ENCODE measurements at places on chromosomes 6 and 20. TPM values are rescaled to one million over a fixed set of nuclear protein-coding genes. Genes with fewer than 3 reads are reported as not detected.

GRCh38 chr6:88860310-88860709 is 103.1 kb downstream of the RNGTT start:
- DNase-seq, result no peak

The RAD21L1 gene
- polyA plus RNA-seq, result not detected

GRCh38 chr6:107533415-107534059 is 43.6 kb downstream of the SOBP start:
- no peak for DNase-seq

The RPL10A gene
- 2,008 TPM for polyA plus RNA-seq

DNA sequence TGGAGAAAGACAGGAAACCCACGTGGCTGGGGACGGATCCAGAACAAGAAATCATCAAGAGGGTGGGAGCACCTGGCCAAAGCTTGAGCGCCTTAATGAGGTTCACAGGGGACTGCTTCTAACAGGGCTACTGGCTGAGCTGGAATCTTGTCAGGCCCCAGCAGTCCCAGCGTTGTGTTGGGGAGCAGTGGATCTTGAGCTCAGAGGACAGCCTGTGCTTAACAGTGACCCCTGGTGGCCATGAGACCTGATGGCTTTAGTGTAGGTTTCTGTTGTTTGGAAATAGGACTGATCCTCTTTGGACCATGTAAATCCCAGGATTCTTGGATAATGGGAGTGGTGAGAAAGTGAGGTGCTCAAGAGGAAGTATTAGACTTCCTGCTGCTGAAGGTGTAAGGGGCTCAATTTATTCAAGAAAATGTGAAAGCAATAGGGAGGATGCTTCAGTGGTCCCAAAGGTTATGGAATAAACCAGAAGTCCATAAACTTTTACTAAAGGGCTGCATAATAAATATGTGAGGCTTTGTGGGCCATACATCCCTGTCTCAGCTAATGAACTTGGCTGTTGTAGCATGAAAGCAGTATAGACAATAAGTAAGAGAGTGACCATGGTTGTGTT is 216.2 kb downstream of the NFATC2 start:
- peak; percentile 25 for DNase-seq

The ME1 gene
- 3.0 TPM for polyA plus RNA-seq

GRCh38 chr6:5205877-5206850 is 54.6 kb downstream of the LYRM4 start:
- DNase-seq, result no peak

DNA sequence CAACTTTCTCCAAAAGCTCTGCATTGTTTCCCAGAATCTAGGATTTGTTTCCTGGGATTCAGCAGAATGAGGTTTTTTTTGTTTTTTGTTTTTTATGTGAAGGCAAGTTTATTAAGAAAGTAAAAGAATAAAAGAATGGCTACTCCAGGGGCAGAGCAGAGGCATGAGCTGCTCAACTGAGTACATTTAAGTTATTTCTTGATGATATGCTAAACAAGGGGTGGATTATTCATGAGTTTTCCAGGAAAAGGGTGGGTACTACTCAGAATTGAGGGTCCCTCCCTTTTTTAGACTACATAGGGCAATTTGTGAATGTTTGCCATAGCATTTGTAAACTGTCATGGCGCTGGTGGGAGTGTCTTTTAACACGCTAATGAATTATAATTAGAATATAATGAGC is 292.5 kb upstream of the SGK1 start:
- no peak for DNase-seq

DNA sequence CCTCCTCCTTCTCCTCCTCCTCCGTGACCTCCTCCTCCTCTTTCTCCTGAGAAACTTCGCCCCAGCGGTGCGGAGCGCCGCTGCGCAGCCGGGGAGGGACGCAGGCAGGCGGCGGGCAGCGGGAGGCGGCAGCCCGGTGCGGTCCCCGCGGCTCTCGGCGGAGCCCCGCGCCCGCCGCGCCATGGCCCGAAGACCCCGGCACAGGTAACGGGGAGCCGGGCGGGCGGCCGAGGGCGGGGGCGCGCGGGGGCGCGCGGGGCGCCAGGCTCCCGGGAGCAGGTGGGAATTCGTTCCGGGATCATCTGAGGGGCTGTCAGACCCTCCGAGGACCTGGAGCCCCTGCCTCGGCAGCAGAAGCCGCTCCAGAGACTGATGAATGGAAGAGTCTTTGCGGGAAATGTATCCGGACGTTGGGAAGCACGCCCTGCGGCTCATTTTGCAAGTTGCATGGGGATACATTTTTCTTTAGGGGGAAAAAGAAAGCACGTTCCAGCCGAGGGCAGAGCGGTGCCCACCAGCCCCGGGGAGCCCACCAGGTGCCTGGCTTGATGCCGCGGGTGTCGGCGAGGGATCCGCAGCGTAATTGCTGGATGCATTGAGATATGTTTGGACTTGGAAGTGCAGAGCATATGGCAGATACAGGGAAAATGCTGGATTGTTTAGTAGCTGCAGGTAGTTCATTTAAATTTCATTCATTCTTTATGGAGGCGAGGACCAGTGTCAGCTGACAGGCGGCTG is 394 bp downstream of the MYB start:
- DNase-seq, result no peak

DNA sequence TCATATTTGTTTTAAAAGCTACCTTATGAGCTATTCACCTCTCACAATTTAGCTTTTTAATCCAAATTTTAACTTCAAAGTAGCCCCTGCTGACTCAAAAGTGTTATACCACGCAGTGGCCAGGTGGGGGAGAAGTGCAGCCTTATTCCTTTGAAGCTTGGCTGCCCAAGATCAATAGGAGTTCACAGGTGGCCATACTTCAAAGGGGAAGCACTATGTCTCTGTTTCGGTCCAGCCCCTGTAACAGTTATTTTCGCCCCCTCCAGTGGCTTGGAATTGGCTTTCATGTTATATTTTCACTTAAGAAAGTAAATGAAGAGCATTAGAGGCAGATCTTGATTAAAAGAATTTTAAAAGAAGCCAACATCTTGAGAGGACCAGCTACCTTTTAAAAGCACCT is 608.4 kb downstream of the EPHA7 start:
- DNase-seq, result peak; percentile 18

DNA sequence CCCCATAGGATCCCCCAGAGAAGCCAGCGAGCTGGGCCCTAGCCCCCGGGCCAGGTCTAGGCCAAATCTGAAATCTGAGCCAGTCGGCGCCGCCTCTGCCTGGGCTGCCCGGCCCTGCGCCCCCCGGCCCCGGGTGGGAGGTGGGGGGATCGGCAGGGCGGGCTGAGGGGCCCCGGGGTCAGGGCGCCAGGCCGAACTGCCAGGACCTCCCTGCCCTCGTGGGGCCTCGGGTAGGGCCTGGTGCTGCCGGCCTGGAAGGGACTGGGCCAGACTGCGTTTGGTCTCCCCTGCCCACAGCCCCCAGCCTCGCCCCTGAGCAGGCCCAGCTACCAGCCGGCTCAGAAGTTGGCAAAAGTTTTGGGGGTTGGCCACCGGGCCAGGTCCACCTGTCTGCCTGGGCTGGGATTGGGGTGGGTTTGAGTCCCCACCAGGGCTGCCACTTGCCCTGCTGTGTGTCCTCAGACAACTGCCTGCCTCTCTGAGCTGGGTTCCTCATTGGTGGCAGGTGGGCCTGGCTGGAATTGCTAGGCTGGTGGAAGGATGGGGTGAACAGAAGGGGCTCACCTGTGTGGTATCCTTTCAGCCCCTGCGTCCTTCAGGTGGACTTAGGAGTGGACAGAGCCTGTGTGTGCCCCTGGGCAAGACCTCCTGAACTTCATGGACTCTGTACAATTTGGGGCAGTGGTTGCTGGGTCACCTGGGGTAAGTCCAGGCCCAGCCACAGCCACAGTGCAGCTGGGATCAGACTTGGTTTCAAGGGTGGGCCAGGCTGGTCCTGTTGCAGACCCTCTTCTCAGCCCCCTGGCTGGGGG is 801 bp downstream of the SRC start:
- DNase-seq, result no peak

DNA sequence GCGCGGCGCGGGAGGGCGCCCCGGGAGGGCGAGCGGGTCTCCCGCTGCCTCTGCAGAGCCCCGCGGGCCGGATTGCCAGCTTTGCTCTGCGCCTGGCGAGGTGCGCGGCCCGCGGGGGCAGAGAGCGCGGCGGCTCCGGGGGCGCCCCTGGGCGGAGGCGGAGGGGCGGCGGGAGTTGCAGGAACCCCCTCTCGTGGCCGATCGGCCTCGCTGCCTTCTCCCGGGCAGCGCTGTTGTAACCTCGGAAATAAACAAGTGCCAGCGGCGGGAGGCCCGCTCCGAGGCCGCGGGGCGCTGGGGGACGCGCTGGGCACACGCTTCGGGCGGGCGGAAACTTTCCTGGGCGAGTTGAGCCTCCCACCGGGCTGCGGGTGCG is 1.2 kb downstream of the CDH4 start:
- no peak for DNase-seq

- no peak for DNase-seq
Observed at GRCh38 chr6:153405931-153406330, 274.8 kb upstream of the RGS17 start.

- DNase-seq, result no peak
Observed at GRCh38 chr6:3176562-3177355, 19.4 kb upstream of the TUBB2A start.

DNA sequence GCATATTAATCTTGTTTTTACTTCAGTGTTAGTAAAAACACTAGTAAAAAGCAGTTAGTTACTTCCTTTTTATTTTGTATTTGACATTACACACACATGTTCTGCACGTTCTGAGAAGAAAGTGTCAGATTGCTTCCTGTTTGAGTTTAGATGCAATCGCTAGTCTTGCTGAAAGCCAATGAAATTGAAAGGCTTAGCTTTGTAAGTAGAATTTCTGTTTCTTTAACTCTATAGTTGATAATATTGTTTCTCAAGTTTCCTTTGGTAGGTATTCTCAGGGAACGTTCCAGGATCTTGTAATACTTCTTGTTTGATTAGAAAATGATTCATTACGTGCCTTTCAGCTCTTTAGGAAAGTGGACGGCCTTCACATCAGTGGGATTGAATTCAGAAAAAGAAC is 55.0 kb downstream of the CDKAL1 start:
- no peak for DNase-seq

DNA sequence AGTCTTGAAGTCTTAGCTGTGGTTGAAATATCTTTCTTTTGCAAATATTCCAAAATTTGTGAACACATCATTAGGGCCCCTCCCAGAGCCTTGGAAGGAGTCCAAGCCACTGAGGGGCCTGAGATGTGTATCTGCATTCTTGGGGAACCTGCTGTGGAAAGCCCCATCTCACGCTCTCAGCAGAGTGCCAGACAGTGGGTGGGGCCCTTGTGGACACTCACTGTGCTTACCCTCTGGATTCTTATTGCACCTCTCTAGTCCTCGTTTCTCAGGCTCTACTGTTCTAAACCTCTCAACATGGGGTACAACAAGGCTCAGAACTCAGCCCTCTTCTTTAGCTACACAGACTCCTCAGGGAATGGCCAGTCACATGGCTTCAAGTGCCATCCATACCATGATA is 416.2 kb upstream of the CDH4 start:
- DNase-seq, result no peak

The HUS1B gene
- not detected for polyA plus RNA-seq

The RSPH4A gene
- polyA plus RNA-seq, result 3.3 TPM

DNA sequence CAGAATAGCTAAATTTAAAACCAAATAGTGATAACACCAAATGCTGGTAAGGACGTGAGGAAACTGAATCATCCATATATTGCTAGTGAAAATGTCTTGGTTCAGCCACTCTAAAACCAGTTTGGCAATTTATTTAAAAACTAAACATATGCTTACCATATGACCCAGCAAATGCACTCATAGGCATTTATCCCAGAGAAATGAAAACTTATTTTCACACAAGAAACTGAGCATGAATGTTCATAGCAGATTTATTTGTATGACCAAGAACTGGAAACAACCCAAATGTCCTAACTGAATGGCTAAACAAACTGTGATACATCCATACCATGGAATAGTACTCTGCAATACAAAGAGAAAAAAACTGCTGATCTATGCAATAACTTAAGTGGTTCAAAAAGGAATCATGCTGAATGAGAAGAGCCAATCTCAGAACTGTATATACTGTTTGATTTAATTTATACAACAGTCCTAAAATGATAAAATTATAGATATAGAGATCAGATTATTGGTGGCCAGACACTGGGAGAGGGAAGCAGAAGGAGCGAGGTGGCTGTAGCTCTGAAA is 115.6 kb upstream of the ADGRF1 start:
- DNase-seq, result no peak

DNA sequence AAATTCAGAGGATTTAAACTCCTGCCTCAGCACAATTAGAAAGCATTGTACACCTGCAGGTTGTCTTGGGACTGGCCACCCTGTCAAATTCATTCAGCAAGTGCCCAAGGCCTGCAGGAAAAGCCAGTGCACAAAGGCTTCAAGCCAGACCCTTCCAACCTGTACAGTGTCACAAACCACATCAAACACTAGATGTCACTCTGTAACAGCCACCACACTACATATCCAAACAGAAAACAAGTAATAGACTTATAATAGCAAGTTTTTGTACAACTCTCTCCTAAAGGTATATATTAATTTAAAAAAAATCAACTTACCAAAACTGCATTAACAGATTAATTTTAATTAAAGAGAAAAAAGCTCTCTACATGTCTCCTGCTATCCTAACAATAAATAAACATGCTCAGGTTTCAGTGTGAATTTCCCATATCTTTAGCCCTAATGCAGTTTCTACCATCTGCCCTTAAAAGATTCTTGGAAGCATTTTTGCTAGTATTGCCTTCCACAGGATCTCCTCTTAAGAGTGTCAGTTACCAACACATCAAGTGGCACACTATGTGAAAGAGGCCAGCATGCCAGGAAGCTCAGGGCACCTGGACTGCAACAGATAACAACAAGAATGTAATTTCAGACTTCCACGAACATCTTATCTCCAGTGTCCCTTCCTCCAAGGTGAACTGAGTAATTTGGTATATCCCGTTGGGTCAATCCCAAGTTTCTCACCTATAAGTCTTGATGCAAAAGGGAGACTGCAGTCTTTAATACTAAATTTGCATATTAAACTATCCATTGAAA is 47.5 kb downstream of the RALGAPA2 start:
- DNase-seq, result peak; percentile 20

- no peak for DNase-seq
Observed at GRCh38 chr6:3312604-3313231, 54.0 kb downstream of the PSMG4 start.

DNA sequence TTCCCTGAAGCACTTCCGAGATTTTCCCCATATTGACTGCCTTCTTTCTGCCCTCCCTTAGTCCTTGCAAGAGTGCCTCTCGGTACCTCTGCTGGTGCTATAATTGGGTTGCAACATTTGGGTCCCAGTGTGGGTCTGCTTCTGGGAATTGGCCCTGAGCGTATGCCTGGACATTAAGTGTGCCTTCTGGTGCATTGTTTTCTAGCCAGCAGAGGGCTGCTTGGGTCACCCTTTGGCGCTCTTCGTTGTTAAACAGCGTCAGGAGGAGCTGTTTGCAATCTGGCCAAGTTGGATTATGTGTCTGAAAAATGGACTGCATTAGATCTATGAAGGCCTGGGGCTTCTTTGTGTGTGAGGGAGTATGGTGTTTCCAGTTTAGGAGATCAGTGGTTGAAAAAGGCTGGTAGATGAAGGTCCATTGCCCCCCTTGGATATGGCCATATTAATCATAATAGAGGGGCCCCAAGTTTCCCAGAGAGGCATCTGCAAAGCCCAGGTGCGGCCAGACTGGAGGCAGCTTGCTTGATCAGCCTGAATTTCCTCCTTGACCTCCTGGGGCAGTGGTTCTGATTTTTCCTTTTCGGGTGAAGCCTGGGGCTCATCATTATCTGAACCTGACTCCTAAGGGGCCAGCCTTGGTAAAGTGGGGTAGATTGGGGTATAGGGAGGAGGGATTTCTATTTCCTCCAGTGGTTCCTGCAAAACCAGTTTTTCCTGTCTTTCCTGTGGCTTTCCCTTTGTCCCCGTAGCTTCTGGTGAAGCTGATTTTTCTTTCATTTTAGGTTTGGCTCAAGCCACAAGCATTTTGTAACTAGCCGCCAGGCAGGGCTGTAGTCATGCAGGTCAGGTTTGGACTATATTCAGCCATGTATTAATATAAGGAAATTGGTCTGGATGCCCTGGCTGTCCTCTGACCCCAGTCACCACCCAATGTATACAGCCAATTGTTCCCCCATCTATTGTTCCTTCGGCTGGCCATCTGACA is 85.4 kb upstream of the GPR6 start:
- DNase-seq, result peak; percentile 53
